ENCODE measurements at places on chromosomes 11 and 22.
A peak's percentile ranks its signal among the peaks of the same experiment; 100 is the strongest.

DNA sequence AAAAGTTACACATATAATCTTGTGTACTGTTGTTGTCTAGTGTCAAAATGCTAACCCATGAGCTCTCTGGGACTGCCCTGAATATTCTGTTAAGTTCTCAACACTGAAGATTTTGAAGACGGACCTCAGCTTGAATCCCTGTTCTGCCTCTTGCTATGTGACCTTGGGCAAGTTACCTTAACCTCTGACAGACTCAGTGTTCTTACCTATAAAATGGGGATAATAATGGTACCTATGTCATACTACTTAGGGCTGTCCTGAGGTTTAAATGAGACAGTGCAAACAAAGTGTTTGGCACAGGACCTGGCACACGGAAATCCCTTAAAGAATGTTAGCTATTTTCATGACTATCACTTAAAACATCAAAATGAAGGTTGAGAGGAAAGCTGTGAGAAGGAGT, 11.3 kb downstream of the TMEM218 start:
- DNase-seq, result no peak

DNA sequence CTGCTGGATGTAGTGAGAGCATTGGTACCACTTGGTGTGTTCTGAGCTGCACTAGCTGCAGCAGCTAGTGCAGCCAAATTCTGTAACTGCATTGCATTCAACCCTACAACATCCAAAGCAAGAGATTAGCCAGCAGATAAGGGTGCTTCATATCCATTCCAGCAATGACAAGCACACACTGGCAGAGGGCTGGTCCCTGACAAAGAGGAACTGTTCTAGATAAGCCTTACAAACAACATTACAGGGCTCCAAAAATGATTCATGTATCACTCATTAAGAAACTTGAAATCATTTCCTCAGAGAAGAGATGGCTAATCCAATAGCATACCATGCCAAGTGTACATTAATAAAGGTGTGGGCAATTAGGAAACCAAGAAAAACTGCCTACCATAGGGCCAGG, 28.4 kb upstream of the RAPSN start:
- DNase-seq, result no peak

DNA sequence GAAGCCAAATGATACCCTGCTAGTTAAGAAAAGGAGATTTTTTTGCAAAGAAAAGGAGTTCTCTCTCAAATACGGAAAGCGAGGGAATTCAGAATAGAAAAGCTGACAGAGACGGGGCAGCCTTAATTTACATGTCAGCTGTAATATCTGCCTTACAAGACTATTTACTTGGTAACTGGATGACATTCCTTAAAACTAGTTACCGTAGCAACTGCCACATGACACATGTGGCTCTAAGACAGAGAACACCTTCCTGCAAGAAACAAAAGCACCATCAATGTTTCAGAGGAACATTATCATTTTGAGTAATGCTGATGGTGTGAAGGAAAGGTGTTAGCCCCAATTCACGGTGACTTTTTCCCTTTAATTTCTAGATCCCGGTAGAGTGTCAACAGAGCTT, 222.1 kb downstream of the LRRC4C start:
- no peak for DNase-seq

- no peak for DNase-seq
These were observed 4.8 kb upstream of the NLRP10 start for GRCh38 chr11:7969756-7970646.

DNA sequence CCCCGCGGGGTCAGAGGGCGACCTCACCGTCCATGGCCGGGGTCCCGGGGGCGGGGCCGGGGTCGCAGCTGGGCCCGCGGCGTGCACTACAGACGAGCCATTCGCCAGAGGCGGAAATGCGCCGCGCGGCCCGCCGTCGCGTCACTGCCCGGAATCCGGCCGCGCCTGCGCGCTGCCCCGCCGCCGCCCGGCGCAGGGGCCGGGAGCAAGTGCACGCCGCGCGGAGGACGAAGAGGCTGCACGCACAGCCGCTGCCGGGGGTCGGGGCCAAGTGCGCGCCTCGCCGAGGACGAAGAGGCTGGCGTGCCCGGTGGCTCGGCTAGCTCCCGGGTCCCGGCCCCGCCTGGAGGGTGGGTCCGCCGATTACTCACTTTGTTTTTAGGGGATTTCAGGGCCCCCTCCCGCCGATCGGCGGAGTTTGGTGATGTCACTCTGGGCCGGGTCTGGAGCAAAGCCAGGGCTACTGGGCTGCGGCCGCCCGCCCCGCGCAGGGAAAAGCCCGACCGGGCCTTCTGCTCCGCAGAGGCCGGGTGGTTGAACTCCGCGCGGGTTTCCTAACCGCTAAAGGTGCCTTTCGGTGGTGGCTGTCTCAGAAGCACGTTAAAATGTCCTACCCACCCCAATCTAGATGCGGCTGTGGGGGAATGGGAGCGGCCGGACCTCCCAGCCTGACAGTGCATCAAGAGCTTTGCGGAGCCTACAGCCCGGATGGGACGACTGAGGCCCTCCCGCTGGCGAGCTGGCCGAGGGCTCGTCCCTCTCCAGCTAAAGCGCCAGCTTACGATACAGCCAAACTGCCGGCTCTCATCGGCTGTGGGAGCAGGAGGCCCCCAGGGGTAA, at the start of gene RELA:
RELA (minus strand) TSS at position 118 of the 840 bp plus-strand sequence; CDS start at position 34, 84 bp downstream.
- peak; percentile 97 for DNase-seq

GRCh38 chr11:77269484-77270123, 31.9 kb downstream of the GDPD4 start:
- DNase-seq, result no peak

- no peak for DNase-seq
These were observed 258.9 kb downstream of the SWAP70 start for GRCh38 chr11:9922806-9923205.

GRCh38 chr11:78633516-78634310, 59.0 kb upstream of the NARS2 start:
- DNase-seq, result no peak

- DNase-seq, result no peak
These were observed 116.3 kb downstream of the APIP start for GRCh38 chr11:34799848-34800247.

GRCh38 chr22:31691408-31691807, 29.4 kb upstream of the PISD start:
- no peak for DNase-seq

DNA sequence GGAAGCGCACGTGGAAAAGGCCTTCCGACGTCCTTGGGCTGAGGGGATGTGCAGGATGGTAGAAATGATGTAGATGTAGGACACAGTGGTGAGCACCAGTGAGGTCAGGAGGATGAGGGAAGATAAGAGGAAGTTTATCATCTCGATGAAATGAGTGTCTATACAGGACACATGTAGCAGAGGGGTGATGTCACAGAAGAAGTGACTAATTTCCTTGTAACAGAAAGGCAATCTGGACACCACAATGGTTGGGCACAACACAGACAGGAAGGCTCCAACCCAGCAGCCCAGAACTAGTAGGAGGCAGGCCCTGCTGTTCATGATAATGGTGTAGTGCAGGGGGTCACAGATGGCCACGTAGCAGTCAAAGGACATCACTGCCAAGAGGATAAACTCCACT, 35.0 kb upstream of the OR6M1 start:
- no peak for DNase-seq

GRCh38 chr11:40924915-40925314, 534.5 kb downstream of the LRRC4C start:
- DNase-seq, result peak; percentile 4

DNA sequence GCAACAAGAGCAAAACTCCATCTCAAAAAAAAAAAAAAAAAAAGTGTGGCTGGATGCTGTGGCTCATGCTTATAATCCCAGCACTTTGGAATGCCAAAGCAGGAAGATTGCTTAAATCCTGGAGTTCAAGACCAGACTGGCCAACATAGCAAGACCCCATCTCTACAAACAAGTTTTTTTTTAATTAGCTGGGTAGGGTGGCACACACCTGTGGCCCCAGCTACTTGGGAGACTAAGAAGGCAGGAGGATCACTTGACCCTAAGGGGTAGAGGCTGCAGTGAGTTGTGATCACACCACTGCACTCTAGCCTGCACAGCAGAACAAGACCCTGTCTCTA, 19.0 kb upstream of the FEZ1 start:
- DNase-seq, result no peak

DNA sequence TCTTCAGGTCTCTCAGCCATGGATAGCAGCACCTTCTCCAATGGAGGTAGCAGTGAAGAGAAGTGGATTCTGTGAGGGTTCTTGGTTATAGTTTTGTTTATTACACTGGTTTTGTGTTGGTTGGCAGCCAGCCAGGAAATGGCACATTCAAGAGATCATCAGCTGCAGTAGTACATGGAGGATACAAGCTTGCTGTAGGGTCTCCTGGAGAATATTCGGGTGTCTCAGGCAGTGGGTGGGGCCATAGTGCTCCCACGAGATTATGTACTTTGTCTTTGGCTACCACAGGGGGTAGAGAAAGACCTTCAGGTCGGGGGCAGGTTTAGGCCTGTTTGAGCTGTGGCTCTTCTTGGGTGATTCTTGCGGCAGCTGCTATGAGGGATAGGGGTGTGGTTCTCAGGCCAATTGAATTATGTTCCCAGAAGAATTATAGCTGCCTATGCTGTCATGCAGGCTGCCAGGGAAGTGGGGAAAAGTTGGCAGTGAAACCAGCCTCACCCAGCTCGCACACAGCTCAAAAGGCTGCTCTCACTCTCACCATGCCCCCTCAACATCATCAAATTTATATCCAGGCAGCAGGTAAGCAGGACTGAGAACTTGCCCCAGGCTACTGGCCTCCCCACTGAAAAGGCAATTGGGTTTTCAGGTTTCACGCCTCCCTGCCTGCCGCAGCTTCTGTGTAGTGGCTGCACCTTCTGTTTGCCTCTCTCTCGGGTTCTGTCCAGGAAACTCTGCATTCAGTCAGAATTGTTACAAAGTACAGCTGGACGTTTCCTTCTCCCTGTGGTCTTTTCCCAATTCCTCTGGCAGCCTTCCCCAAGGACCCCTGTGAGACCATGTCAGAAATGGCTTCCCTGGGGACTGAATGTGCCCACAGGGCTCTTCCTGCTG, 435.5 kb downstream of the LUZP2 start:
- DNase-seq, result no peak

DNA sequence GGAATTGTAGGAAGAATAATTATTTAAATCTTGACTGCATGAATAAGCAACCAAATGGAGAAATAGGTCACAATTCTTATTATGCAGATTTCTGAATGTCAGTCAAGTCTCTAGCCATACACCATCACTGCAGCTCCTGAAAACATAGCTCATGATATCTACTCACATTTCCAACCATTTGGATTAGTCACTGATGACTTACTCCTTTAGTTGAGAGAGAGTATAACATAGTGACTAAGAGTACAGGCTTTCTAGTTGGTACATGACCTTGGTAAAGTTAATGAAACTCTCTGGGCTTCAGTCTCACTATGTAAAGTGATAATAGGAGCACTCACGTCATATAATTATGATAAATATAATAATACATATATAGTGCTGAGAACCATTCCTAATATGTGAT, 265.2 kb downstream of the KCNA4 start:
- DNase-seq, result no peak

DNA sequence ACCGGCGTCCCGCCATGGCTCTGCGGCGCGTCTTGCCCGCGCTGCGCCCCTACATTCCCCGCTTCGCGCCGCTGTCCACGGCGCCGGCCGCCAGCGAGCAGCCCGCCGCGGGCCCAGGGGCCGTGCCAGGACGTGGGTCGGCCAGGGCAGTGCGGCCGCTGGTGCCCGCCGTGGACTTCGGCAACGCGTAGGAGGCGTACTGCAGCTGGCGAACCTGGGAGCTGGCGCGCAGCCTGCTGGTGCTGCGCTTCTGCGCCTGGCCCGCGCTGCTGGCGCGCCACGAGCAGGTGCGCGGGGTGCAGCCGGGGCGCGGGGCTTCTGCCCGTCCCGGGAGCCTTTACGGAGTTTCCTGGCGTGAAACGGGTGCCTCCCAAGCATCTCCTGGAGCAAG, 20.1 kb downstream of the DGCR6L start:
- DNase-seq, result peak; percentile 66

GRCh38 chr22:20094197-20094807, 14.3 kb downstream of the DGCR8 start:
- DNase-seq, result no peak

GRCh38 chr11:73114110-73114834, 27.8 kb downstream of the FCHSD2 start:
- DNase-seq, result no peak

DNA sequence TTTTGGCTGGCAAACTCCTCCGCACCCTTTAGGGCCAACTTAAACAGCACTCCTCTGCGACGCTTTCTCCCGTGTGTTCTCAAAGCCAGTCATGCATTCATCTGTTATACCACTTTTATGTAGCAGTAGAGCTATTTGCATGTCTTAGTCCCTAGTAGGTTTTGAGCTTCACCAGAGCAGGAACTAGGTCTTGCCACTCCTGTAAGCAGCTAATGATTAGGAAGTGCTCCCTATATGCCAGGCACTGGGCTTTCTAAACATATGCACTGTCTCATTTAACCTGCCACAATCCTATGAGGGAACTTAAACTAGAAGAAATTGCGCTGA, 180.8 kb downstream of the DBX1 start:
- DNase-seq, result no peak

- DNase-seq, result no peak
These were observed 83.8 kb upstream of the ATXN10 start for GRCh38 chr22:45587638-45588505.

DNA sequence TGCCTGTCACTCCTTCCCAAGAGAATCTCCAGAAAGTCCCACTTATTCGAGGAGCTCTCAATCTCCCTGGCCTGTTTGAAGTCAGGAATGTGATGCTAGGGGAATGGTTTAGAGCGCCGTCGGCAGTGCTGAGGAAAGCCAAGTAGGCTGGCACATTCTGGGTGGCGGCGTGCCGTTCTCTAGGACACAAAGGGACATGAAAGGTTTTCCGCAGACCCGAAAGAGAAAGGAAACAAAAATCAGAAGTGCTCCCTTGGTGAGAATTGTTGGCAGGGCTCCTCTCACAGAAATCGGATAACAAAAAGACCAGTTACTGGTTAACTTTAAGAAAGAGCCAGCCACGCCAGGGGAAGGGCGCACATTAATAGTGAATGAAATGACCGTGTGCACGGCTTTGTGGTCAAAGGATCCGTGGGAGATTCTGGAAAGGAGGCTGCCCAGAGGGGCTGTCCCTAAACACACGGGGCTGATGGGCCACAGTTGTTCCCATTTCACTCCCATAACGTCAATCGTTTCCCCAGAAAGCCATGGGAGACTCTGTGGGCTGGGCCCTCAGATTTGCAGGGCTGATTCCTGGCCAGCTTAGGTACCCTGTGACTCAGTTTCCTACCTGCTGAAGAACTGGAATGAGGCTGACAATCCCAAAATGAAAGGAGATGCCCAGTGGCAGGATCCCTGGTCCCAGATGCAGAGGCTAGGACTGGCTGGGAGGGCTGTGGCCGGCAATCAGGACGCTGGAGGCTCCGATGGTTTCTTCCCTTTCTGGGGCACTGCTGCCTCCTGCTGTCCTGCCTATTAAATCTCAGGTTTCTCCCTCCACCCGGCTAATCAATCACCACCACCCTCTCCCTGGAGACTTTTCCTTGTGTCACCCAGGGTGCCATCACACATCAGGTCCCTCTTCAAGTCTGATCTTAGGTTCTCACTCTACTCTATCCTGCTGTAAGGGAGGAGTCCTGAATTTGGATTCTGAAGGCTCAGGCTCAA, 82.3 kb downstream of the RCN1 start:
- DNase-seq, result peak; percentile 80

Data from hepatocyte (in vitro differentiated cells).